Right renal cortex interstitium (tissue), 3 donors: ENCODE measurements at places on chromosomes 6 and 20.

GRCh38 chr6:98880486-98880885, 46.1 kb downstream of the POU3F2 start:
- DNase-seq = no peak

GRCh38 chr6:31397901-31398525, 5.4 kb upstream of the MICA start:
- no peak for DNase-seq

DNA sequence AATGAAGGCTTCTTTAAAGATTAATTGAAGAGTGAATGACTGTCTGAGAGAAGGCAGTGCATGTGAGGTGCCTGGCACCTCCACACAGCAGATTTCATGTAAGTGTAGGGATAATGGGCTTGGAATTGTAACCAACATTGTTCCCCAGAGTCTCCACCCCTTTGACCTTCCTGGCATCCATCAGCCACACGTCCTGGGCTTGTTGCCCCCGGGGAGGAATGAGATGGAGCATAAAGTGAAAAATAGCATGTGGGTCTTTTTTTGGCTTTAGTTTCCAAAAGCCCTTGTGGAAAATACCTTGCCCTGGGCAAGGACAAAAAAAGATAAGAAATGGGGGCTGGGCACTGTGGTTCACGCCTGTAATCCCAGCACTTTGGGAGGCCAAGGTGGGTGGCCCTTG, 242.2 kb upstream of the ECI2 start:
- DNase-seq = no peak

GRCh38 chr6:2547355-2547754, 203.4 kb downstream of the MYLK4 start:
- no peak for DNase-seq

DNA sequence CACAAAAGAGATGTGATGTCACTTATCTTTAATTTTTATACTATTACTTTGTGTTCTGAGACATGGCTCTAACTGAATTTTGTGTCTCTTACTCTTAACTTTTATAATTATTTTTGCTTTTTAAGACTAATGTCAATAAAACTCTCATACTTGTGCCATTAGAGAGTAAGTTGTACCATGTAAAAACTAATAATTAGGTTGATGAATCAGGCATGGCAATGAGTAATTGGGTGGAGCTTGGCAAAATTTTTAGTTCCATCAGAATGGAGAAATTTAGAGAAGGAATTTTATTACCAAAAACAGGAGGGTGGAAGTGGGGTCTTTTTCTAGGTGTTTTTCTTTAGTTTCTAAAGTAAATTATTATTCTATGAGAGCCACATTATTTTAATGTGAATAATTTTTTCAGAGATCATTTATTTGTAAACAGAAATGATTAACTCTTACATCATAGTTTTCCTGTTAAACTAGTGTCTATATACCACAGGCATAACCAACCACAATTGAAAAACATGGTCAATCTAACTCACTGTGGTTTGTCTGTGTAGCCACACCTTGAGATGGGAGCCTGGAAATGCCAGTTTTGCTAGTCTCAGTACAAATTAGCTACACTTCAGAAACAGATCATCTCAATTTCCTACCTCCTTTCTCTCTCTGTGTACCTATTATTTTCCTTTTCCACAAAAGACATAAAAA, 51.8 kb downstream of the ELOVL4 start:
- no peak for DNase-seq

GRCh38 chr6:108914235-108915022, 66.2 kb downstream of the ARMC2 start:
- no peak for DNase-seq

DNA sequence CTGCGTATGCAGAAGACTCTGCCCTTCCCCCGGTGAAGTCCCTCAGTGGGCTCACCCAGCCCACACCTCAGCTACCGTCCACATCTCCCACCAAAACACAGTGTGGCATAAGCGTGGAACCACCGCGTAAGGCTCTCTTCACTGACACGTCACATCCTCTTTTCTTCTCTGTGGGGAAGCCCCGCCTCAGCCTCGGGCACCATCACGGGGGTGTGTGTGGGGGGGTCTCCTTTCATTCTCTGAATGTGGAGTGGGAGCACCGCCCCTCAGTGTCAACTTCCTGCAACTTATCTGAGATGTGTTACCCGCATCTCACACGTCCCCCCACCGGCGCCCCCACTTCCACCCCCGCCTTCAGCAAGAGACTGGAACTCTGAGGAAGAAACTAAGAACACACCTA, 388.4 kb upstream of the JARID2 start:
- DNase-seq = no peak

- DNase-seq = no peak
These were observed 7.5 kb downstream of the BTN3A2 start for GRCh38 chr6:26372308-26373144.

DNA sequence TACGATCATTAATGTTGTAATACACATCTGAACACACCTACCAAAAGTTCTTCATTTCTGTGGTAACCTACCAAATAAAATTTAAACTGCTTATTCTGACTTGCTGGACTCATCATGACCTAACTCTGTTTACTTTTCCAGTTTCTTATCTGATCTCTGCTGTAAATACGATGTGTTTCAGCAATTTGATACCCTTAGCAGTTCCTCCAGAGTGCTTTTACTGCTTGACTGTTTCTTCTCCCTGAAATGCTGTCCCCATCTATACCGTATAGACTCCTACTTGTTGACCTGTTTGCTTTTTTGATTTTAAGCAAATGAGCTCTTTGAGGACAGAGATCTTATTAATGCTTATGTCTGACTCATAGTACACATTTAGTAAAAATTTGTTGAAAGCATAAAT, 119.5 kb downstream of the SCAF8 start:
- DNase-seq = no peak

DNA sequence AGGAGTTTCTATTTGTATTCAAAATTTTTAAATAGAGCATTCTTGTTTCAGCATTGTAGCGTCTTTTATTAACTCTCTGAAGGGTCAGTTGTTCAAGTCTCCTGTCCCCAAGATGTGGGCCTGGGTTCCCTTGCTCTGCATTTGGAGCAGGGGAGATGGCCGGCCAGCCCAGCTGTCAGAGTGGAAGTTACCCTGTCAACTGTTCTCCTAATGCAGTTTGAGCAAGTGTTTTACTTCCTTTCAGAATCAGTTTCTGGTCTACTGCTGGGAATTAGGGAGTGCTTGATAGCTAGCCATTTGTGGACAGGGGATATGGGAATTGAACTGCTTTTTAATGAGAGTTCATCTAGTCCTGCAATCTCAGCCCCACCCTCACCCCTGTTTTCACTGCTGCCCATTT, 116.6 kb downstream of the QKI start:
- no peak for DNase-seq

DNA sequence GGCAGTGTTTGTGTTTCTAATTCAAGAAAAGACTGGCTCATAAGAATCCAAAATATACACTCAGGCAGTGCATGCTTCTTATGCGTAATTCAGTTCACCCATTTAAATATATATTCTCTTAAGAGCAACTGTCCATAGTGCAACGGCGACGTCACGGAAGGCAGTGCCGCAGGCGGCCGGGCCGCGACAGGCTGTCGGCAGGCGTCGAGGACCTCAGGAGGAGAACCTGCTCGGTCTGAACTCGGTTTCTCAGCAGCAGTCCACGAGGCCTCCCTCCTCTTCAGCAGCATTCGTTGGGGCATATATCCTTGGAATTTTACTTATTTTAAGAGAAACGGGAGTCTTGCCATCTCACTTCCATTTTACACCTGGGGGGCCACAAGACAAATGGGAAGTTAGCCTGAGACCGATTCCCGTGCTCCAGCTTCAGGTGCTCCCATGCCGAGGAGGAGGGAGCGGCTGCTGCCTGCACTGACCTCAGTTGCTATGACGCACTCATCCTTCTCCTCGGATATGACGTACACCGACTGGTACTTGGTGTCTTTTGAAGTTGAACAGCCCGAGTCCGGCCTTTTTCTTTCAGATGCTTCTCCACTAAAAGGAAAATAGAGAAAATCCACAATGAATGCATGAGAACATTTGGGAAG, 8.2 kb downstream of the DLL1 start:
- no peak for DNase-seq

DNA sequence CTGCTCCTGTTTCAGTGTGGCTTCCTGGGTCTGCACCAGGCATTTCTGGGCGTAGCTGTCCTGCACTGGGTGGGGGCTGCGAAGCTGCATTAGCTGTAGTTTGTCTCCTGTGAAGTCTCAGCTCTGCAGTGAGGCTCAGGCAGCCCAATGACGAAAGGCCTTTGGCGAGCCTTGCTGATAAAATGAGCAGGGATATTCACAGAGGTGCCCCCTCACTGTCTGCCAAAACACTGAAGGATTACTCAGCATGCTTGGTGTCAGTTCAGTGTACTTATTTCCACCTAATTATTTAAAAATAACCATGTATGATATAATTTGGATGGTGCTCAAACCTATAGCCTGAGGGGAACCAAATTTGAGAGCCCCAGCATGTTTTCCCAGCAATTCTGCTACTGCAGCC, 73.5 kb downstream of the ECT2L start:
- DNase-seq = no peak

- DNase-seq = no peak
These were observed 157.0 kb downstream of the MTHFD1L start for GRCh38 chr6:151022492-151022891.

DNA sequence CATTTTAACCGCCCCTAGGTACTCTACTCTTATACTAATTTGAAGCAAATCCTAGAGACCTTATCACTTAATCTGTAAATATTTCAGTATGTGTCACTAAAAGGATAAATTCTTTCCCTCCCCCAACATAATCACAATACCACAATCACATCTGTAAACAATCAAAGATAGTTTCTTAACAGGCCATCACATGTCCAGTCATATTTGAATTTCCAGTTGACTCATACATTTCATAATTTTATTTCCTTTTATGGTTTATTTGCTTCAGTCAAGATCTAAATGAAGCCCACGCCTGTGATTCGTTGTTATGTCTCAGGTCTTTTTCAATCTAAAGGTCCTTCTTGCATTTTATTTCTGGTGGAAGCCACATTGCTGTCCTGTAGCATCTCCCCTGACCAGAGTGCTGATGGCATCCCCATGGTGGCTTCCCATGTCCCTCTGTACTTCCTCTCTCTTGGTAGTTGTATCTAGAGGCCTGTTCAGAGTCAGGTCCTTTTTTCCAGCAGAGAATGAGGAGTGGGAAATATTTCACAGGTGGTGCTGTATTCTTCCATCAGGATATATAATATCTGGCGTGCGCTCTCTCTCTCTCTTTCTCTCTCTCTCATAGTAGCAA, 128.6 kb upstream of the SLC22A23 start:
- no peak for DNase-seq

- no peak for DNase-seq
These were observed 897.1 kb downstream of the TFAP2A start for GRCh38 chr6:9517806-9518205.

DNA sequence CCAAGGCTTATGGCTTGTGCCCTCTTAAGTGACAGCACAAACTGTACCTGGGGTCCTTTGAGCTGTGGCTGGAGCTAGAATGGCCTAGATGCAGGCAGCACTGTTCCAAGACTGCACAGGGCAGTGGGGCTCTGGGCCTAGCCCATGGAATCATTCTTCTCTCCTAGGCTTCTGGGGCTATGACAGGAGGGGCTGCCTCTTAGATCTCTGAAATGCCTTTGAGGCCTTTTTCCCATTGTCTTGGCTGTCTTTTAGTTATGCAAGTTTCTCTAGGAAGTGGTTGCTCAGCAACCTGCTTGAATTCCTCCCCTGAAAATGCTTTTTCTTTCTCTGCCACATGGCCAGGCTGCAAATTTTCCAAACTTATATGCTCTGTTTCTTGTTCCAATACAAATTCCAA, 183.4 kb downstream of the WDR27 start:
- DNase-seq = no peak

DNA sequence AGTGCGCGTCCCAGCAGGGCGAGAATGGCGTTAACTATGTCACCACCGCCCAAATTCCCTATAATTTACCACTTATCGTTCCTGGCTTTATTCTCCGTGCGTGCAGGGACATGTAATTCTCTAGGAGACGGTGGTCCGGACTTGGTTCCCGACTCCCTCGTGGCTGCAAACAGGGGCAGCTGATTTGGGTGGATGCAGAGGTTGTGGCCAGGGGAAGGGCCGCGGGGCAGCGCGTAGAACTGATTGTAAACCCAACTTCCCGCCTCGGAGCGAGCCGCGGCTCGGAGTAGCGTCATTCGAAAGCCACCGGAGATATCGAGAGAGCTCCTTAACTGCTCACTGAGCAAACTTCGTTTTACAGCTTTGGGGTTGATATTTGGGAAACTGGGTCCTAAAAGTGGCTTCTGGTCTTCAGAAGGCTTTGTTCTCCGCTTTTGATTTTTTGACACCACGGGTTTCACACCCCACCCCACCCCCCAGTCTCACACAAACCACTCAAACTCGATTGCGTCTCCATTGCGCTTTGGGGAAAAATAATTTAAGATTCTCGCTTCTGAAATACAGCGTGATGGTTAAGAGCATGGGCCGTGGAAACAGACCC, 17.5 kb upstream of the ZSCAN9 start:
- DNase-seq = no peak

- no peak for DNase-seq
These were observed 4.9 kb upstream of the TOX2 start for GRCh38 chr20:43909720-43910119.

- no peak for DNase-seq
These were observed 120.1 kb downstream of the CLIC5 start for GRCh38 chr6:45895569-45895968.

DNA sequence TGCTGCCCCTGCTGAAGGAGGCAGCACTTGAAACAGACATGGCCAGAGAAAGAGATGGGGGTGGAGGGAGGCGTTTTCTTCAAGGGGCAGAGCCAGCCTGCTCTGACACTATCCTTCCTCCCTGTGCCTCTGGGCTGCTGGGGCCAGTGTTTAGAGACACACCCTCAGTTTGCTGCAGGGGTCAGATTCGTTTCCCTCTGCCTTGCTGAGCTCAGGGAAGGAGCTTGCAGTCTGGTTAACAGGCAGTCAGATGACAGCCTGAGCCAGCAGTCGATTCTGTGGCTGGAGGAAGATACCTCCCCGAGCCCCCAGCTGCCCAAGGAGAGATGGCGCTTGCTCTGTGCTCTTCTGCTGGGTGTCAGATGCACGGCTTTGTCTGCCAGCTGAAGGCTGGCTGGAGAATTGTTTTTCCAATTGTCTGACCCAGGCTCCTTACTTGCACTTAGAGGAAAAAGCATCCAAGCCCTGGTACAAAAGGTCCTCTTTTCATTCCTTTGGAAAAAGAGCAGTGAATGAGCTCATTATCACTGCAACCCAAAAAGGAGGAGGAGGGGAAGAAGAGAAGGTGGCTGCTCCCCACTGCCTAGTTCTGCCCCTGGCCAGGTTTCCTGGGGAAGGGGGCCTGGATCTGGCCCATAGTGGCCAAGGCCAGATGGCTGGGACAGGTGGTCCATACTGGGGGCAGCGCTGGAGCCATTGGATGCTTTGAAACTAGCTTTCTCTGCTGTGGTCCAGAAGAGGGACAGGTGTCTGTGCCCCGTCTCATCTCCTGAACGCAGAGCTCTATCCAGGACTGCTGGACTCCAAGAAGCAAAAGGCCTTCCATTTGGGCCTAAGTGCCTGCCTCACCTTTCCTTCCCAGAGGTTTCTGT, 88.2 kb downstream of the TCP11 start:
- DNase-seq = no peak

DNA sequence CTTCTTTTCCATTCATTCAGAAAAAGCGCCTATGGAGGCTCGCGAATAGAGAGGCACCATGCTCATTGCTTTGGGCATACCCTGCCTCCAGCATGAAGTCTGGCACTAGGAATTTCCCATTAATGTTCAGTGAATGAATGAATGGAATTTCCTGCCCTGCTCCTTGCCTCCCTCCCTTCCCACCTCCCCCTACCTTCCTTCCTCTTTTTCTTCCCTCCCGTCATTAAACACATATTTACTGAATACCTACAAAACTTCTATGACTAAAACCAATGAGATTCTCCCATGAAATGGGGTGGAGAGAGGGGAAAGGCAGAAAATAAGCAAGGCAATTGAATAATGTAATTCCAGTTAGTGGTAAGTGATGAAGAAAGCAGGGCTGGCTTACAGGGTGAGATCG, 213.8 kb upstream of the AGPAT4 start:
- no peak for DNase-seq
